Stimulated activated CD8-positive, alpha-beta memory T cell treated with anti-CD3 and anti-CD28 coated beads, Interleukin-15, amount 100 ng/mL, for 24 hours (primary cell): ENCODE measurements at places on chromosomes 4 and X.

- DNase-seq, result no peak
These were observed 136.7 kb downstream of the APBB2 start for GRCh38 chr4:41077628-41078027.

- DNase-seq, result no peak
These were observed 25.6 kb upstream of the TEX13C start for GRCh38 chrX:125293850-125294780.

- DNase-seq, result no peak
These were observed 68.9 kb downstream of the ARHGAP24 start for GRCh38 chr4:85543832-85544231.

DNA sequence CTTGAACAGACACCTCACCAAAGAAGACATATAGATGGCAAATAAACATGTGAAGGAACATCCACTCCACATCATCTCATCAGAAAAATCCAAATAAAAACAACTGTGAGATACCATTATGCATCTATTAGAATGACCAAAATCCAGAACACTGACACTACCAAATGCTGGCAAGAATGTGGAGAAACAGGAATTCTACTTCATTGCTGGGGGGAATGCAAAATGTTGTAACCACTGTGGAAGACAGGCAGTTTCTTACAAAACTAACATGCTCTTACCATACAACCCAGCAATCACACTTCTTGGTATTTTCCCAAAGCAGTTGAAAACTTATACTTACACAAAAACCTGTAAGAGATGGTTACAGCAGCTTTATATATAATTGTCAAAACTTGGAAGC lies 38.2 kb upstream of the ANTXR2 start:
- no peak for DNase-seq

DNA sequence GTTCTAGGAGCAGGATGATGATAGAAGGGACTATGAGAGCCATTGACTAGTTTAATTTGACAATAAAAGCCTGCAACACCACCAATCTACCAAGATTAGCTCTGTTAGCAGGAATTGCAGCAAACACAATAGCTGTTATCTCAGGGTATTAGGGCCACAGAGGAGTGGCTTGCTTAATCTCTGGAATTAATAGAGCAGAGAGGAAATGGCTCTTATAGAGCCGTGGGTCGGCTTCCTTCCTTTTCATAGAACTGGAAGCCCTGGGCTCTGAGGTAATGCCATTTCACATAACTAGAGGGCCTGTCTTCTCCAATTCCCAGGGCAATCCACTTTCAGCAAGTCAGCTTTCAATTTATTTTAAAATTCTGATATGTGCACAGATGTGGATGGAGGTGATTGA lies 83.0 kb downstream of the MAMLD1 start:
- no peak for DNase-seq

DNA sequence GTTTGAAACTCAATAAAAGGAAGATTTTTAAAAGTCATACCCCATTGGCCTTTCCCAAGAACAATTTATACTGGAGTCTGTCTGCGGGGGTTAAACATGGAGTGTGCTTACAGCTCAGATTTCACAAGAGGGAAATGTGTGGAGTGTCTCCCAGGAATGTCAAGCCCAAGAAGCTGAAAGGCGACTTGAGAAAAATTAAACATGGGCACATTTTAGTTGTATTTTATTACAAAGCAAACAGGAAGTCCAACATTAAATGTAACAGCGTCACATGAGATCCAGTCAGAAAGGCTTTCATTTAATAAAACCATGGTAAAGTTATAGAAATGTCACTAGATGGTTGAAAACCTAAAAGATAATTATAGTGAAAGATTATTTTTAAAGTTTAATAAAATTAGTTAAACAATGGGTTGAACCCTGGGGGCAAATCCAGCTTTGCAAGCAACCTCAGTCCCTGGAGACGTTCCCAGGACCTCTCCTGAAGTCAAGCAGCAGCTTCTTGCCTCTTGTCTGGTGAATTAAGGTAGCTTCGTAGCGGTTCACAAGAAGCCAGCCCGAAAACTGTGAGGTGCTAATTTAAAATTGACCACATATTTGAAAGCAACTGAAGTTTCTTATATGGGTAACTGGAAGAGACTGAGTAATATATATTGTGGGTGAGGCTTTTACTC lies 168.4 kb upstream of the EDNRA start:
- DNase-seq, result no peak

GRCh38 chr4:77043507-77044136 lies 32.2 kb downstream of the CCNI start:
- no peak for DNase-seq

DNA sequence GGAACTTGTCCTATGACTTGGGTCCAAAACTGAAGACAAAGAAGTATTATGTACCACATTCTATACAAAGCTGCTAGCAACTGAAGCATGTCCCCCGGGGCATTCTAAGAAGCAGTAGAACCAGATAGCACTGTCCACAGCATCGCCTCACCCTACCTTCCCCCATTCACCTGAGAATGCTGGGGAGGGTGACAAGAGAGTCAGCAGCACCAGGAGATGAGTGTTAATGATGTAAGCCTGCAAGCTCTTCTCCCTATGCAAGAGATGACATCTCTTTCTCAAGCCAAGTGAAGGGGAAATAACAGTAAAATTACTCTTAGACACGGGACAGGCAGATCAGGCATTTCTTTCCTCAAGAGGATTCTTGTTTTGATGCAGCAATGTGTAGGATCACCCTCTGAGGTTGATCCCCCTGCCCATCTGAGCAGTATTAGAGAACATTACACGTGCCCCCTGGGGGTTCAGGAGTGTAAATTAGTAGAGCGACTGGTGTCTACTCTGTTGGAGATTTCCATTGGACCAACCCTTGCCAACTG lies 13.9 kb upstream of the TLR1 start:
- DNase-seq, result no peak

DNA sequence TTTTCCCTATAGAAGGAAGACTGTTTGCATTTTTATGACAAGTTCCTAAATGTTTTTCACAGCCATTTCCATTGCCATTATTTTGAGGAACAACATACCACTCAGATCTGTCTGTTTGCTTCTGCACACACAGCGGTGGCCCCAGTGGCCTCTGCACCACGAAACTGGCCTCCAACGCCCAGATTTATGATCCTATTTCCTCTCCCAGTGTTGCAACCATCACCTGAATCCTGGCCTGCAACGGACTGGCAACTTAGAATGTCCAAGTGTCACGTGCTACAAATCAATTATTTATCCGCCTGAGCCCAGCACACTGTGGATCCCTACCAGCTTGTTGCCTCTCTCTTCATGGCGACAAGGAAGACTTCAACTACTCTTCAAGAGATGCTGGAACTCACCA lies 9.2 kb downstream of the RAI2 start:
- no peak for DNase-seq

GRCh38 chr4:70442474-70442873 lies 29.5 kb upstream of the MUC7 start:
- DNase-seq, result no peak

DNA sequence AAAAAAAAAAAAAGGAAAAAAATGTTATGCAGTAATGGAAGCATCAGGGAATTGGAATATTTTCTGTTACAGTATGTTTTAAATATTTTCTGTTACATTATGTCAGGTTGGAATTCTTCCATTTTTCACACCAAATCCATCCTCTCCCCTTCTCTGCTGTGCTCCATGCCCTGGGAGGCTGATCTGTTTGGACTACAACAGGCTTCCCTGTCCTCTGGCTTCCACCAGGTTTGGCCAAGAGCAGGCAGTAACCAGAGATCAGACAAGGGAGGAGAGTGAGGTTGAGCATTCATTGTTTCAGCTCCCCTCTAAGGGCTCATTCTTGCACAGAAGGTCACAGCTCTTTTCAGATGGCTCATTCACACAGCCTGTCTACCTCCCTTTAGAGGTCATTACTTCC lies 11.7 kb upstream of the TMEM184C start:
- no peak for DNase-seq

DNA sequence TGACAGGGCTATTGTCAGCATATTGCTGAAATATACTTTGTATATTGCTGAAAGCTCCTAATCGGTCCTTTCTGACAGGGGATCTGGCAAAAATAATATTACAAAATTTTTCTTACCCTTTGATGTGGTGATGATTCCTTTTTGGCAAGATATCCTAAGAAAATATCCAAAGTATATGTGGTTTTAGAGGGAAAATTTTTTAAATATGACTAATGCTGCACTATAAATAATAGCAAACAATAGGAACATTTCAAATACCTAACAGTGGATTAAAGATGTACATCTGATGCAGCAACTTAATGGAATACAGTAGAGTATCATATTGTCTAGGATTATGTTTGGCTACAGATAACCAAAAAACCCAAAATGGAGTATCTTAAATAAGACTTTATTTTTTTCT lies 49.6 kb downstream of the RRAGB start:
- no peak for DNase-seq

DNA sequence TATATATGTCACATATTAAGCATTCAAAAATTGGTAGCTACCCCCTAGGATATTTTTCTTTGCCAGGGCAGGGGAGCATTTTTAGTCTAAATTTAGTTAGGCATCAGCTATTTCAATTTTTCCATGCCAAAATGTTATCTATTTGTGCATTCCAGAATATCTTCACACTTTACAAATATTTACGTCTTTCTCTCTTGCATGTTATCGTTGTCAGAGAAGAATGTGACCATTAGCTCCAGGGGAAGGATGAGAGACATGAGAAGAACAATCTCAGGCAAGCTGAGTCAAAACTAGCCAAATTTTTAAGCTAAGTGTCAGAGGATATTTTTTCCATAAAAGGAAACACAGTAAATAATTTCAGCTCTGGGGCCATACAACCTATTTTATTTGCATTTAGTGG lies 885.0 kb upstream of the EPHA5 start:
- no peak for DNase-seq

DNA sequence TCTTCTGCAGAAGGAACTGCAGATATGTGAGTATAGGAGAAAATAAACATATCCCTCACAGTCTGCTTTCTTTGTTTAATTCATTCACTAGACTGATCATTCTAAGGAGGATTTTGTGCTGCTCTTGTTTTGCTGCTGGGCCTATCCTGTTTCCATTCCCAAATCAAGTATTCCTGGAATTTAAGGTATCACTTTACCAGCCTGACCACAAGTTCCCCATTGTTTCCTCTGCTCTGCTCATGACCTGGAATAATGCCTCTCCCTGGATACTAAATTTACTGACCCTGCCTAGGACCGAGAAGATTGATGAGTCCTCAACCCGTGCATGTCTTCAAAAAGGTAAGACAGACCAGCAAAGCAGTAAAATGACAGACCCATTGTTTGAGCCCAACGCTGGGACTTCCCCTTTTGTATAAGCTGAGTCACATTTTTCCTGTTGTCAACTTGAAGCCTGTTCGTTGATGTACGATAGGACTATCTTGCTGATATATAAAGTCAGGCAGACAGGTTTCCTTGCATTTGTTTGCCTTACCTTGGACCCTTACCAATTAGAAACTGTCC lies 85.5 kb upstream of the TET2 start:
- DNase-seq, result no peak

- no peak for DNase-seq
These were observed 10.6 kb downstream of the HAND2 start for GRCh38 chr4:173519111-173520101.

- no peak for DNase-seq
These were observed 97.8 kb upstream of the ANK2 start for GRCh38 chr4:112951362-112952312.

GRCh38 chrX:25016938-25017598 lies 1.3 kb upstream of the ARX start:
- DNase-seq, result no peak

DNA sequence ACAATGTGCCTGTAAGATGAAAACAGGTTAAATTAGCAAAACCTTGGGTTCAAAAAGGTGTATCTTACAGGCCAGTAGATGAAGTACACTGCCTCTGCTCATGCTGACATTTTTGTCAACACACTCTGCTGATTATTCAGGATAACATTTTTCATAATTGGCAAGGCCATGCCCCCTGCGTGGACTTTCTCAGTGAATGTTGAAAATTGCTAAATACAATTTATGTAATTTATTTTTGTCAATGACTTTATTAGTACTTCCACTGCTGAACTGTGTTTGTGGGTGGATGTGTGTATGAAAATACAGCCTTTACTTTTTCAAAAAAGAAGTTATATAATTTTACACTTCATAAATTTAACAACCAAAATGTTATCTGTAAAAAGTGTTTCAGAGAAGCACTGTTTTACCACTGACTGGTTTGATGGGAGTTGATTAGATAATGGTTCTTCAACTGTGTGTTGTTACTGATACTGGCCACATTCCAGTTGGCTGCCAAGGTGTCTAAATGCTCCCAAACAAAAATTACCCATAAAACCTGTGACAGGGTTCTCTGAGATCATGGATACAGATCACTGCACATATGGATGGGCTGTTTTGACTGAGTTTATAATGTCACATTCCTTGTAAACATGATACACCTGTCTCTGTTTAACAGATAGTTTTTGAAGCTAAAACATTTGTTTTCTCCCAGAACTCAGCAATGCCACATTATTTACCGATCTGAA lies 151.9 kb upstream of the SLC7A11 start:
- no peak for DNase-seq

DNA sequence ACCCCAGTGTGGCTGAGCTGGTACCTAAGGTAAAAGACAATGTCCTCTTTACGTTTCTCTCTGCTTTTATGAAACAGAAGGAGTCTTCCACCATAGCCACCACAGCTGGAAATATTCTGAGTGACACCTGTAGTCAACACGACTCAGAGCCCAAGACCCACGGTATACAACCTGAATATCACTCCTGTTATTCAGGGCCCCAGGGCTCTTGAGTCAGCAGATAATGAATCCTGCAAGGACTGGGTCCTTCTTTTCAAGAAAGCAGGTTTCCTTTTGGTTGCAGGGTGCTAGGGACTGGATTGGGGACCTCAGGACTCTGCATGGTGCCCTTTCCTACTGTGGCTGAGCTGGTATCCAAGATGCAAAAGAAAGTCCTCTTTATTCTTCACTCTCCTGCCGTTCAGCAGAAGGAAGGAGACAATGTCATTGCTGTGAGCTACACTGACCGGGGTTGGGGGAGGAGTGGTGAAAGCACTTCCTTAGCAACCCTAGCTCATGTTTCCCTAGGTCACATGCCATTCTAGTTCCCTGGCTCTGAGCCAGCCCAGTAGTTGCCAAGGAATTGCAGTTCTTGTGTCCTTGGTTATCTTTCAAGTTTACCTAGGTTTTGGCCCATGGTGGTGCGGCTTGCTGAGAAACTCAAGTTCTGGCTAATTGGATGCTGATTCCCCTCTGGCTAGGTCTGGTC lies 23.7 kb upstream of the UNC5C start:
- DNase-seq, result no peak

DNA sequence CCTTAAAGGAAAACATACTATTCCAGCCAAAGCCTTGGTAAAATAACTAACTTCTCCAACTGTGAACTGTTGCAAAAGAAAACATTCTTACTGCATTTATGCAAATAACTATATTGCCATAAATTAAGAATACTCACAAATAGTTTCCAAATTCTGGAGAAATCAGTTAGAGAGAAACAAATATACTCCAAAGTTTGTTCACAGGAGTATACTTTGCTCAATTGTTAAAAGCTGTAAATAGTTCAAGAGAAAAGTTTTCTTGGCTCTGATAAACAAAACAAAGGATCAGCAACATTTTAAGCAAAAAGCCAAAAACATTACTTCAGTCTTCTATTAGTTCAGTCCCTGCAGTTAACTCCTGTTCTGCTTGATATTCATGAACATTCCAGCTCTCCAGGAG lies 83.0 kb downstream of the EIF4E start:
- DNase-seq, result no peak

GRCh38 chrX:7090641-7091040 lies 56.9 kb upstream of the STS start:
- no peak for DNase-seq
